ENCODE measurements at places on chromosomes 1 and 21. TPM values are rescaled to one million over a fixed set of nuclear protein-coding genes. Genes with fewer than 3 reads are reported as not detected.

MRPL20 gene
- polyA plus RNA-seq, result 204 TPM

C1orf116 gene
- polyA plus RNA-seq, result not detected

PBX1 gene
- polyA plus RNA-seq, result 48.1 TPM

HIVEP3 gene
- polyA plus RNA-seq, result 2.6 TPM

MPZ gene
- polyA plus RNA-seq, result not detected

LZIC gene
- 57.2 TPM for polyA plus RNA-seq

Data from neural cell (in vitro differentiated cells).